ENCODE measurements at places on chromosomes 13 and 19.
A peak's percentile ranks its signal among the peaks of the same experiment; 100 is the strongest.

DNA sequence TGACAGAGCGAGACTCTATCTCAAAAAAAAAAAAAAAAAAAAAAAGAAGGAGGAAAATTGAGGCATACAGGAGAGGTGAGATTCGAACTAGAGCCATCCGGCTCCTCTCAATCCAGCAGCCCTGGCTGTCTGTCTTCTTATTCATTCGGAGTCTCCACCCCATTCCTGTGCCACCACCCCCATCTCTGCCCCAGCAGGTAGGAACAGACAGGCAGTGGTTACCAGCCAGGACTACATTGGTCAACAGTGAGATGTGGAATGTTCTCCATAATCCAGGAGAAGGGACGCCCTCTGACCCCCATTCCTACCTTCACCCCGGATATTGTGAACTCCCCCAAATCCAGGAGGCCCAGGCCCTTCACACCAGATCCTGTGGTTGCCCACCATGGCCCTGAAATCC is 6.6 kb upstream of the S1PR2 start:
- no peak for DNase-seq

GRCh38 chr13:105543742-105544141 is 991.7 kb downstream of the EFNB2 start:
- no peak for DNase-seq

GRCh38 chr13:20438801-20439200 is 86.9 kb downstream of the CRYL1 start:
- DNase-seq = no peak

DNA sequence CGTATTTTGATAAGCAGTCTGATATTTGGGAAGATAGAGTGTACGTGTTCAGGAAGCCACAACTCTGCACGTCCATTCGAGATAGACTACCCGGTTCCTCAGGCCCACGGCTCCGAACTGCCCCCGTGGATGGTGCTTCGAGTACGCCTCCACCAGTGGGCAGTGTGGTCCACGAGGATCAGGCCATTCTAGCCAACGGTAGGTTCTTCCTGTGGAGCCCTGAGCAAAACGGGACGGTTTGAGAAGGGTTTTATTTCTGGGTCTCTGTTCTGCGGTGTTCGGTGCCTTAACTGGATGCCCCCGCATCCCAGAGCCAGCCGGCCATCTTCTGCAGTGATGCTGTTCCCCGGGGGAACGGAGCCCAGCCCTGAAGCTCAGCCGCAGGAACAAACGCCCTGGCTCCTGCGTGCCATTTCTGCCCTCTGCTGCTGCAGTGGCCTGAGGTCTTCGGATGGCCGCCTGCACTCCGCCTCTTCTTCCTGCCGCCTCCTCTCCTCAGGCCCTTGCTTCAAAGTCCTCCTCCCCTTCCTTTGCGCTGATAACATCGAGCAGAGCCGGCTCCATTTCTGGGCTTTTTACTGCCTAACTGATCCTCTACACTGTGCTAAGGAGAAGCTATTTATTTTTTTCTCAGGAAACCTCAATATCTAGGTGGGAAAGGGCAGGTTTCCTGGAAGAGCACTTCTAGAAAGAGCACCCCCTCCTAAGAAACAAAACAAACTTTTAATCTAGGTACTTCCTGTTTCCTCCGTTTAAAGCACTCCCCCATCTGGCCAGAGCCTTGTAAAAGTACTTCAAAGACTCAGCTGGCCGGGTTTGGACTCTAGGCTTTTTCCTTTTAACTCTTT is 36.2 kb upstream of the SLC46A3 start:
- DNase-seq = no peak

DNA sequence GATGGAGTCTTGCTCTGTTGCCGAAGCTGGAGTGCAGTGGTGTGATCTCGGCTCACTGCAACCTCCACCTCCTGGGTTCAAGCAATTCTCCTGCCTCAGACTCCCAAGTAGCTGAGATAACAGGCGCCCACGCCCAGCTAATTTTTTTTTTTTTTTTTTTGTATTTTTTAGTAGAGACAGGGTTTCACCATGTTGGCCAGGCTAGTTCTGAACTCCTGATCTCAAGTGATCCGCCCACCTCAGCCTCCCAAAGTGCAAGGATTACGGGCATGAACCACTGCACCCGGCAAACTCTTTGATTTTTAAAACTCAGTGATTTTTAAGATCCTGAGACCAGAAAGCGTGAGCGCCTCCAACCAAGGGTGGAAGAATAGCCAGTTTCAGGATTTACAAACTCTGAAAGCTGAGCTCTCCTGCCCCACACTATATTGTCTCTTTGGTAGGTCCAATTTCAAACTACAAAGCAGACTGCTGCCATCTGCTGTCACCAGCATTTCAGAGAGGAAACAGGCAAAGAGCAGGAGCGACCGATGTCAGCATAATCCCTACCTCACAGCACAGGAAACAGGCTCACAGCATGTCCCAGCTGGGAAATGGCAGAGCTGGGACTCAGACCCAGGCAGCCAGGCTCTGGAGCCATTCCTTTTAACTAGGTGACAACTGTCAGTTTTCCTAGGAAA is 9.2 kb downstream of the NOSIP start:
- peak; percentile 39 for DNase-seq

DNA sequence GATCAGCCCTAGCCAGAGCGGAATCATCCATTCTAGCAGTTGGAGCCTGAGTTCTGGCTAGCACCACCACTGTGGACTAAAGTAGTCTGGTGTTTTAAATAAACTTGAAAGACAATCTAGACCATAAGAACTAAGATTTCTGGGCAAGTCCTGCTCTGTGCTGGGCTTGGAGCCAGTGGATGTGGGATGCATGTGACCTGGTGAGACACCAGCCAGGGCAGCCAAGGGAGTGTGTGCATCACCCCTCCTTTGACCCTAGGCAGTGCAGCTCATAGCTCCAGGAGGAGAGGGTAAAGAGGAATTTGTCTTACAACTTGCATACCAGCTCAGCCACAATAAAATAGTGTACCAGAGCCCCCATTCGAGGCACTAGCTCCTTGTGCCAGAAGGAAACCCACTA is 21.0 kb downstream of the ITGBL1 start:
- no peak for DNase-seq

DNA sequence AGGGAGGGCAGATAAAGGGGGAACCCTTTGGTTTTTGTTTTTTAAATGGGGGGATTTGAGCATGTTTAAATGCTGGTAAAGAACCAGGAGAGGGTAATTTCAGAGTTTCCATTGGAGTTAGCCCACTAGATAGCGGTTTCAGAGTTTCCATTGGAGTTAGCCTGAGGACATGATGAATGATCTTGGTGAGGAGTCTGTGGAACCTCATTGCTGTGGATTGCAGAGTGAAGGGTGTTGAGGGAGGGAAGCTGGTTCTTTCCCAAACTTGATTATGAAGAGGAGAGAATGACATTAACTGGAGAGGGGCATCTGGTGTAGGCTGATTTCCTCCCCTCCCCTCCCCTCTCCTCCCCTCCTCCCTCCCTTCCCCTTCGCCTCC is 5.0 kb downstream of the WASF3 start:
- no peak for DNase-seq

DNA sequence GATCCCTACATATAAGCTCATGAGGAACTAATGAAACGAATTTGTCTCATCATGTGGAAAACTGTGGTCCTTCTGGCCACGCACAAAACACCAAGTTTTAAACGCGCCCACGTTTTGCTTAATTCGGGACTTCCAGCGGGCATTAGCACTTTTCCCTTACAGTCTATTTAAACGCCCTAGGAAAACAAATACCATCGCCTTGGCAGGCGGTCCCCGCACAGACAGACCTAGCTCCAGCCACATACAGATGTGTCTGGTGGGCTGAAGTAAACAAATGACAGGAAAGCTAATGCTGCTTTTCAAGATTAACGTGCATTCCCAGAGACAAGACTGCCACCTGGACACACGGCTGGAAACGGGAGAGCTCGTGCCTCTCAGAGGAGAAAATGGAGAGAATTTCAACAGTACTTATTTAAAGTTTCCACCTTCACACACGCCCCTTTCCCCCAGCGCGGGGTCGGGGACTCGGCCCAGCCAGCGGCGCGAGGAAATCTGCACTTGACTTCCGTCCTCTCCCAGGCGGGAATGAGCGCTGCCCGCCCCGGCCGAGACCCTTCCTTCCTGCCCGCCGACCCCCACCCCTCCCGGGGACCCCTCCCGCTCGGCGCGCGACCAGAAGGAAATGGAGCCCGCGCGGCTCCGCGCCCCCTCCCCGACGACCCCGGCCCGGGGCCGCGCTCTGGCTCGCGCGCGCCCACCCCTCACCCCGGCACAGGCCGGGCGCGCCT is 931 bp downstream of the USP12 start:
- DNase-seq = peak; percentile 46

DNA sequence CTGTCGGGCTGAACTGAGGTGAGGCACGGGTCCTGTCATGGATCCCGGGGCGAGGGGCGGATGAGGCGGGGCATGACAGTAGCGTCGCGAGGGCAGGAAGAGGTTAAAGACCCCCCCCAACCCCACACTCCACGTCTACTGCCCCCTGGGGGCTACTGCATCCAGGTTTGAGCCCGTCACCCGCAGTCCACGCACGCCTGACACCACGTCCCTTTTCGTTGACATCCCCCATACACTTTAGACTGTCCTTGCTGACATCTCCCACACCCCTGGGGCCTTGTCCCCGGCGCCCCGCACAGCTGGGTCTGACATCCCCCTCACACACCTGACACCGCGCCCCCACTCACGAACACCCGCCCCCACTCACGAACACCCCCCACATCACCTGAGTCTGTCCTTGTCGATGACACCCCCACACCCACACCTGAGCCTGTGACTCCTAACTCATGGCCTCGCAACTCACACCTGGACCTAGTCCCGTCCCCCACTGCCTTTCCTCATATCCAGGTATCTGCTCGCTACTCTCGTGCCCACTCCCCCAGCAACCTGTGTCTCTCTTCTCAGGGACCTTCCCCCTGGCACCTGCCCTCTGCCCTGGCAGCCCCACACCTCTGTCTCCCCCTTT is 416 bp downstream of the SLC25A42 start:
- DNase-seq = no peak

DNA sequence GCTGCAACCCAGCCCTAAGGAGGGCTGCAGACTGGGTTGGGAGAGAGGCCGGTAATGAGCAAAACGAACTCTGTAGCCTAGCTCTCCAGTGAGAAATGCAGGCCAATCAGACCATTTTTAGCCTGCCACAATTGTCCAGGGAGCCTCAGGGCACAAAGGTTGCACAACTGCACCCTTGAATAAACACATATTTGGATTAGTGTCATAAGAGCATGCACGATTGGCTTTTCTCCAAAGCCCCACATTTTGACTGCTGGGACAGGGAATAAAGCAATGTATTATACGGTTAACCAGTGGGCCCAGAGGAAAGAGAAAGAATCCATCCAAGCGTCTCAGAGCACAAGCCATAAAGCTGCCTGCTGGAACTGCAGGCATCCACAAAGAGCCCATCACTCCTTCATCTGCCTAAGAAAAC is 729.4 kb upstream of the SGCG start:
- DNase-seq = no peak

DNA sequence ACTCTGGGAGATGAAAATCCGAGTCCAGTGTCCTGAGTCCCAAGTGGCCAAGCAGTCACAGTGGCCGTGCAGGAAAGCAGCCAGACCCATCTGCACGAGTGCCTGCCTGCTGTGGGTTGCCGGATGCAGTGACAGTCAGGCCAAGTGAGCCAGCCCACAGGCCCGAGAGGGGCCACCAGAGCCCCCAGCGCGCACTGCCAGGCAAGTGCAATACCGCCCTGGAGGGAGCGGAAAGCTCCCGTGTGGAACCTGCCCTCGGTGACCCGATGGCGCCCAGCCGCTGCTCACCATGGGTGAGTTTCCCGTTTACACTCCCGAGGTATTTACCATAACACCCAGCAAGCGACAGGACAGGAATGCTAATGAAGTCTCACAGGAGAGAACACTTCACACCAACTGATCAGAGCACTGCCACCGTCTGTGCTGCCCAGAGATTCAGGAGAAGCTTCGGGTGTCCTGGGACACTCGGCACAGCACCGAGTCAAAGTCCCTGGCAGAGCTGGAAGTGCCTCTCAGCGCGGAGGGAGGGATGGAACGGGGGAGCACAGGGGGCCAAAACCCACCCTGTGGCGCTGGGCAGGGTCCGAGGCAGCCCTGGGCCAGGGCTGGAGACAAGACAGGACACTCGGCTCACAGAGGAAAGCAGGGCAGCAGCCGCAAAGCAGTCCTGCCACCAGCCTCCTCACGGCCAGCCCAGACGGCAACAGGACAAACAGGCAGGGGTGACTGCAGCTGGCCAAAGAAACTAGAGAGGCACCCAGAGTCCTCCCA is 21.3 kb upstream of the TINCR start:
- no peak for DNase-seq

- DNase-seq = no peak
These were observed 37.4 kb downstream of the TMEM255B start for GRCh38 chr13:113796211-113796963.

GRCh38 chr13:103878891-103879605 is 812.8 kb upstream of the SLC10A2 start:
- DNase-seq = no peak

- DNase-seq = peak; percentile 70
These were observed 234.3 kb downstream of the LMO7 start for GRCh38 chr13:75870397-75870903.

- DNase-seq = no peak
These were observed 107.1 kb downstream of the TM9SF2 start for GRCh38 chr13:99608345-99608744.

- DNase-seq = no peak
These were observed 1187.0 kb upstream of the SLC10A2 start for GRCh38 chr13:104253063-104253680.

DNA sequence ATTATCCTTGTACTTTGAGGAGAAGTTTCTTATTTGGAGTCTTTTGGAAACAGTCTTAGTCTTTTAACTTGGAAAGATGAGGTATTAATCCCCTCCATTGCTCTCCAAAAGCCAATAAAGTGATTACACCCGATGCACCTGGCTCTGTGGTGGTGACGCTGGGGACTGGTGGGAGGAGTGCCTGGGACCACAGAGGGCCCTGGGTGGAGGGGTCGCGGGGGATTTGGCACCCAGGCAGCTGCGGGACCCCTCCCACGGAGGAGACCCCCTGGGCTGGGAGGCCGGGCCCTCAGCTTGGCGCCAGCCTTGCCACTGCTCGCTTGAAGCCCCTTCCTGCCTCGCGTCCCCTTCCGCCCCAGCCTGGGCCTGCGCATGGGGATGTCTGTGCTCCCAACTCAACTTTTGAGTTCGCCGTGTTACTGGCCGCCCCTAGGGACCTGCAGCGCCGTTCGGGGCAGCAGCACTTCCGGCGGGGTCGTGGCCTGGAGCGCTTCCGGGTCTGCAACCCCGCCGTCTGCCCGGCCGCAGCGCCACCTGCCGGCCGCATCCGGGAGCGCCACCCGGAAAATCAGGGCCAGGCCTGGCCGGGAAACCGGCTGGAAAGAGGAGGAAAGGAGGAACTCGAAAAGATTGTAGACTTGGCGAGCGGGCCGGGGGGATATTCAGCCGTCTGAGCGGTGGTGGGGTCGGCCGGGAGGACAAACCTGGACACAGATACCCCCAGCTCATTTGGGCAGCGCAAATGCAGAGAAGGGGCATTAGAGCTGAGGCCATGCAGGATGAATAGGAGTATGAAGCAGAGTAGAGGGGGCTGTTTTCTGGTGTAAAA is 8.4 kb downstream of the PEAK3 start:
- peak; percentile 90 for DNase-seq

DNA sequence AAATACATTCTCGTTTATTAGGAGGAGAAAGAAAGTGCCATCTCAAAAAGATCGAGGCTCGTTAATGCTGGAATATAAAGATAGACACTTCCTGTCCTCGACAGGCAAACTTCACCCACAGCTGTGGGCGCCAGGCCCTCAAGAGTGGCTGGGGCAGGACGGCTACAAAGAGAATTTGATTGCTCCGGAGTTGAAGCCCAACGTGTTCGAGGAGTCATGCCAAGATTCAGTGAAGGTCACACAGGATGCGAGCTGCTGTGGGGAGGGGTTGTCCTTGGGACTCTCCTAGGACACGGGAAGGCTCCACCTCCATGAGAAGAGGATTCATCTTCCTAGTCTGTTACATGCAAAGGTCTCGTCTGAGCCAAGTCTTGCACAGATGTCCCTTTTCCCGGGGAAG is 16.3 kb upstream of the PTPRS start:
- DNase-seq = no peak
